ENCODE measurements at places on chromosomes 3 and 15.

DNA sequence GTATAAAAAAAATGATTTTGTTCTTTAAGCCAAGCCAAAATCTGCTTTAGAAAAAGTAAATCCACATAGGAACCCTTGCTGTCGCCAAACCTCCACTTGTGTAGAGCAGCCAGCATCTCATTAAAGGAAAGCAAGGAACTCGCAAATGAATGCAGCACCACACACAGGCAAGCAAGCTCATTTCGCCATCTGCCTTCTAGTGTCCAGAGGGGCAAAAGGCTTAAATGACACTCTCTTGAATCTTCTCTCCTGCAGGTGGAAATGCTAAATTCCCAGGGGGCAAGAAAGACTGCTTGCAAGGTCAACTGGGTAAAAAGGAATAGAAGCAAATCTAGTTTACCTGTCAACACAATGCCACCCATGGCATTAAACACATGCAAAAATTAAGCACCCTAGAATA lies 2.4 kb downstream of the MB21D2 start:
- peak; percentile 98 for DNase-seq

- no peak for DNase-seq
Observed at GRCh38 chr15:85769182-85769900, 25.4 kb downstream of the KLHL25 start.

DNA sequence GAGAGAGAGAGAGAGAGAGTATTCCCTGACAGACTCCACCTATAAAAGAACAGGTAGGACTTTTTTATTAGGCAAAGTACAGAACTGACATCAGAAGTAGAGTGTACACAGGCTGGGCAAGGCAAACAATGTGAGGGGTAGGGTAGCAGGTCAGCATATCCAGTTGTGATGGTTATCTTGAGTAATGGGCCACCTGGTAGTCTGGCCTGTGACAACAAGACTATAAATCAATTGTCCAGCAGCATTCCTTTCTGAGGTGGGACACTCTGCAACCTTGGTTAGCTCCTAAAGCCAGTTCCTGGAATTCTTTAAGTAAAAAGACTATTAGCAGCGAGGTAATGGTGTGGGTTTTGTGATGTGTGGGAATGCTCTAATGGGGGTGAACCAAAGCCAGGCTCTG lies 14.9 kb upstream of the TMCC1 start:
- DNase-seq, result no peak

DNA sequence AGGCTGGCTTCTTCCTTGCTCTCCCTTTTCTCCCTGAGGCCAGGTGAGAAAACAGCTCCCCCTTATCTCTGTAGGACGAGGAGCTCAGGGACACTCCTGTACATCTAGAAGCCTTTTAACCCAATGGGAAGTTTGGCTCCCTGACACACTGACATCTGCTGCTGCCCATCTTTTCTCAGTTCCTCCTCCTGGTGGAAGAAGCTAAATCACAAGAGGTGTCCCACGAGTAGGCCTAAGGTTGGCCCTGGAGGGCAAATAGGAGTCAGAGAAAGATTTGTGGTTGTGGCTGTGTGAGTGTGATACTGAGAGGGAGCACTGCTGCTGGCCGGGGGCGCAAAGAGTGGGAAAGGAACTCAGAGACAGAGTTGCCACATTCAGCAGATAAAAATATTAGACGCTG lies 49.5 kb downstream of the ARHGAP31 start:
- no peak for DNase-seq

DNA sequence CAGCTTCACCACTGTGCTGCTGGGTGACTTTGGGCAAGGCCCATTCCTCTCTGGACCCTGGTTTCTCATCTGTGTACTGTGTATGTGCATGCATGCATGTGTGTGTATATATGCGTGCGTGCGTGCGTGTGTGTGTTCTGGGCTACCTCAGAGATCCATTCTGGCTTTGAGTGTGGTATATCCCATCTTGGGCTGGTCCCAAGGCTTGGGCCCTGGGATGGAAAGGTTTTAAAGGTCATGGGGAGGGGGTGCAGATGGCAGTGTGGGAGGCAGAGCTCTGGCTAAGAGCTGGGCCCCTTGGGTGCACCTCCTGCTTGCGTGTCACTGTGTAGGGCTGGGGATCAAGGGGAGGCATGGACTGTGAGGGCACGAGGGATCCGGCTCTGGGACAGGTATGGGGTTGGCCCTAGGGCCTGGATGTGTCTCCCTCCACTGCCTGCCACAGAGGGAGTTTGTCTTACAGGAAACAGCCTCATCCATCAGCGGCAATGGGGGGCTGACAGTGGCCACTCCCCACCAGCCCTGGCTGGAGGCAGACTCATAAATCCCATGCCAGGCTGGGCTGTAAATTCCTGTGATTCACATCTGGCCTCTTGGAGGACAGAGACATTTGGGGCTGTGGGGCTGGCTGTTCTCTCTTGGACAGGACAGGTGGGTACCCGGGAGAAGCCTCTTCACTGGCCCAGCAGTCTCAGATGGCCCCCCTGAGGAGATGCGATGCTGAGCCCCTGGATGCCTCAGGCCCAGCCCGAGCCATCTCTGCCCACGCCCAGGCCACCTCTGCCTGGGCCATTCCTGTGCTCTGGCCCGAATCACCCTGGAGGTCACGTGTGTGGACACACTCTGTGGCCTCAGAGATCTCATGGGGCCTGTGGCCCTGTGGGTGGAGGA lies 21.4 kb upstream of the CSPG4 start:
- DNase-seq, result no peak

DNA sequence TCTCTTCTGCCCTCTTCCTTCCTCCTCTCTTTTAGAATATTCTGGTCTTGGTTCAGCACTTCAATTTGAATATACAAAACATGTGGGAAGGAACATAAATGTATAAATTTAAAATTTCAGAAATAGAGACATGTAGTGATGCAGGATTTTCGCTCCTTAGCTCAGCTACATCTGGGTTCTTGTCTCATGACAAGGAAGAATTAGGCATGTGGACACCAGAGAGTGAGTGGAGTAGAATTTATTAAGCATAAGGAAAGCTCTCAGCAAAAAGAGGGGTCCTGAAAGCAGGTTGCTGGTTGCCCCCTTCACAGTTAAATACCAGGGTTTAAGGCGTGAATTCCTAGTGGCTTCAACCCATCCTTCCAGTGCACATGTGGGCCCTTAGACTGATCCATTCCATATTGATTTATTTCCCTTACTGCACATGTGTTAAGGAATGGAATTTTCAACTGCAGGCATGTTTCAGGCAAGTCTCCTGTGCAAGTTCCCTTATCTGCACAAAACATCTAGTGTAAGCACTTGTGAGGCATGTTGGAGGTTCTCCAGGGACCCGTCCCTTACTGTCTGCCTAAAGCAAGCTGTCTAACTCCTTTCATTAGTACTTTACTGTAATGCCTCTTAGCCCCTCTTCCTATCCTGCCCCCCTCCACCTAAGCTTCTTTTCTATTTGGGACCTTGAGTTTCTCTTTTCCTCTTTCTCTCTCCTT lies 133.2 kb upstream of the STRIT1 start:
- no peak for DNase-seq
